ENCODE measurements at places on chromosomes 6 and 20.

GRCh38 chr6:35736982-35737412 lies at the start of gene ARMC12:
ARMC12 (plus strand) TSS chr6:35737032; CDS start chr6:35737109, 77 bp downstream.
- no peak for DNase-seq

DNA sequence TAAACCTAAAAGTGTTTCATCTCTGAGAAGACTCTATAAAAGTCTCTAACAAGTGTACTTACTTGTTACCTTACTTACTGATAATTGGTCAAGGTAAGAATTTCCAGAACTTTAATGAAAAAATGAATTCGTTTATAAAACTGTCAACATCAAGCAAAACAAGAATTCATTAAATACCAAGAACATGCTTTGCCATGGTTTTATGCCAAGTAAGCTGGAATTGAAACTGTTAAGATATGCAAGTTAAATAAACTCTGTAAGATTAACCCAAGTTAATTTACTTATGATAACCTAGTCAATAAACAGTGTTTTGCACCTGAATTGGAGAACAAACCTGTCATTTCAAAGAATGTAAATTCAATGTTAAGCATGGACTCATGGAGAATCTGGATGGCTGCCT lies 17.1 kb upstream of the DEFB113 start:
- DNase-seq = no peak

DNA sequence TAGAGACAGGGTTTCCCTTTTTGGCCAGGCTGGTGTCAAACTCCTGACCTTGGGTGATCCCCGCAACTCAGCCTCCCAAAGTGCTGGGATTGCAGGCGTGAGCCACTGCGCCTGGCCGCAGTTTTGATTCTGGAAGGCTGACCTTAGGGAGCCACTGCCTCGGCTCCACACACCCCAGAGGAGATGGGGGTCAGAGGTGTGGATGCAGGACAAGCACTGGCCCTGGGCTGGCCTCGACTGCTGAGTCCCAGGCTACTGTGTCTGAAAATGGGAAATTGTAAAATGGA lies 1.5 kb downstream of the ZBP1 start:
- DNase-seq = no peak

- no peak for DNase-seq
These were observed 79.1 kb downstream of the UTRN start for GRCh38 chr6:144364208-144364720.

GRCh38 chr6:105601541-105602236 lies 198.8 kb upstream of the PREP start:
- DNase-seq = peak; percentile 16

- no peak for DNase-seq
These were observed 18.8 kb upstream of the SIRPA start for GRCh38 chr20:1876217-1876921.

GRCh38 chr20:38499366-38499765 lies 26.7 kb downstream of the RALGAPB start:
- DNase-seq = no peak

- DNase-seq = no peak
These were observed 136.4 kb downstream of the IBTK start for GRCh38 chr6:82111114-82111513.

- DNase-seq = no peak
These were observed 2.0 kb upstream of the SMOC2 start for GRCh38 chr6:168438783-168439520.

DNA sequence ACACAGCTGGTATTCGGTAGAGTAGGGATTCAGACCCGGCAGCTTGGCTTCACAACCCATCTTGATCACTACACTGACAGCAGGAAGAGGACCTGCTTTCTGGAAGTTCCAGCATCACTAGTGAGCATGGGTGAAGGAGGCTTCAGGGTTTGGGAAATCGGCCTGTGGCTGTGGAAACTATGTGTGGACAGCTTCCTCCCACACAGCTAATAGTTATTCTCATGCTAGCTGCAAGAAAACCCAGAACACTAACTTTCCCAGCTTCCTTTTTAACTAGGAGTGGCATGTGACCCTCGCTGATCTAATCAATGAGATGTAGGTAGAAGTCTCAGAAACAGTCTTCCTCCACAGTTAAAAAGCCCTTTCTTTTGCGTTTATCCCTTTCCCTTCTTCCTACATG lies 36.3 kb upstream of the SIRPA start:
- no peak for DNase-seq

- DNase-seq = no peak
These were observed 47.2 kb upstream of the TMEM244 start for GRCh38 chr6:129908356-129908755.

- no peak for DNase-seq
These were observed 69.6 kb downstream of the TFAP2C start for GRCh38 chr20:56698749-56699148.

- no peak for DNase-seq
These were observed 915 bp downstream of the CLVS2 start for GRCh38 chr6:122996794-122997505.

DNA sequence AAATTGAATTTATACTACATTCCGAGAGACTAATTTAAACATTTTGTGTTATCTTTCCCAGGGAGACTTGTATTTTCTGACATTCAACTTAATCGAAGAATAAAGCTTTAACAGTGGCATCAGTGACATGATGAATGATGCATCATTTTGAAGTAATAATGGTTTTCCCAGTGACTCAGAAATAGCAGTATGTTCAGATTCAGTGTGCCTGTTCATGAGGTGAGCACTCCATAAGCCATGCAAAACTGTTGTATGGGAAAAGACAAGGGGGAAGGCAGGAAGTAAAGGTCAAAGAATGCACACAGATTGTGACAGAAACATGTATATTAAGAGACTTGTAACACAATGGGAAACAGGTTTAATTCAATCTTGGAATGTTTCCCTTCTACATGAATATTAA lies 1348.2 kb upstream of the GJE1 start:
- no peak for DNase-seq

- no peak for DNase-seq
These were observed 6.5 kb upstream of the GATA5 start for GRCh38 chr20:62482146-62482809.

GRCh38 chr6:168908887-168909286 lies 344.8 kb downstream of the THBS2 start:
- no peak for DNase-seq

GRCh38 chr6:130524552-130524951 lies 158.7 kb downstream of the TMEM200A start:
- no peak for DNase-seq
